ENCODE measurements at places on chromosomes 2 and 18.

DNA sequence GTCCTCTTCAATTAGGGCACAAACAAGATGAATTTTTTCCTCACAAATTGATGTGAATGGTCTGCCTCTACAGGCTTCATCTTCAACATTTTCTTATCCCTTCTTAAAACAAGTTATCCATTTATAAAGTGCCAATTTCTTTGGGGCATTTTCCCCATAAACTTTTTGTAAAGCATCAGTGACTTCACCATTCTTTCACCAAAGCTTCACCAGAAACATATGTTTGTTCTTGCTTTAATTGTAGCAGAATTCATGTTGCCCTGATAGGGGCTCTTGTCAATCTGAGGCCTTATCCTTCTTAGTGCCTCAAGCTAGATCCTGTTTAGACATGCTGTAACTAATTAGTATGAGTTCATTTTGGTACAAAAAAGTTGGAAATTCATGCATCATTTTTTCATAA lies 226.2 kb downstream of the TNS1 start:
- no peak for DNase-seq

DNA sequence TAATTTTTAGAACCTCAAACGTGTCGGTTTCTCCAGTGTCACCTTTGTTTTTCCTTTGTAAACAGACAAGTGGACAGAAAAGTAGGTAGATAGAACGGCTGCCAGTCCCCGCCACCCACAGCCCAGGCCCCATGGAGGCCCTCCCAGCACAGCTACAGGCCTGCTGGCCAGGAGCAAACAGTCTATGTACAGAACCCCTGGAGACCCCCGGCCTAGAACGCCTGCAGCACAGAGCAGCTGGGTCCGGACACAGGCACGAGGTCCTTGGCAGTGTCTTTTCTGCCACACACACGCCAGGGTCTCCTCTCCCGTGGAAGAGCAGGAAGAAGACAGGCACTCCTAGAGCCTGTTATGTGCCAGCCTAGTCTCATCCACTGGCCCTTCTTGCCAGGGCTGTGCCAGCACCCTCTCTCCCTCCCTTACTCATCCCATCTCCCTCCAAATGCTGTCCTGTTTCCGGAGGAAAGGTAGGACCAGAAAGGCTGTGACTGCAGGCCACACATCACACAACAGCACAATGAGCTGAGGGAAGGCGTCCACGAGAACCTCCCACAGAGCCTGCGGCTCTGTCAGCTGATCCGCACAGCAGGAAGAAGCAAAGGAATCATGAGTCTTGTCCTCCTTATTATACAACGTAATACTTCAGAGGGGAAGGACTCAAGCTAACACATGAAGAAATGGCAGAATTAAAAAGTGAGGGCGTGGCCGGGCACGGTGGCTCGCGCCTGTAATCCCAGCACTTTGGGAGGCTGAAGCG lies 7.7 kb downstream of the DTYMK start:
- no peak for DNase-seq

- no peak for DNase-seq
These were observed 58.0 kb upstream of the BOD1L2 start for GRCh38 chr18:57088883-57089282.

DNA sequence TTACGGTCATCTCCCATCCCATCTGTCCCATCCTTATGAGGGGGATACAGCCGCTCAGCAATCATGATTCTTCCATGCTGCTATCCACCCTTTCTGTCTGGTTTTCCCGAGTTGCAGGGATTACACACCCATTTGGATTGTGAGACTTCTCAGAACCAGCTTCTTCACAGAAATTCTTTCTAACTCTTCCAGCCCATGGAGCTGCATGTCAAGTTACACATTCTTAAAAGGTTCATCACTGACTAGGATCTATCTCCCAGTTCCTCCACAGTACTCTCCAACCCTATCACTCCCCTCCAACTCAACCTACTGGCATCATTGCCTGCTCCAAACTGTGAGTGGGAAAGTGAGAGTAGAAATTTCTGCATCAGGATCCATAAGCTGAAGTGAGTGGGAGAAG lies 558.2 kb upstream of the TNP1 start:
- DNase-seq = no peak

DNA sequence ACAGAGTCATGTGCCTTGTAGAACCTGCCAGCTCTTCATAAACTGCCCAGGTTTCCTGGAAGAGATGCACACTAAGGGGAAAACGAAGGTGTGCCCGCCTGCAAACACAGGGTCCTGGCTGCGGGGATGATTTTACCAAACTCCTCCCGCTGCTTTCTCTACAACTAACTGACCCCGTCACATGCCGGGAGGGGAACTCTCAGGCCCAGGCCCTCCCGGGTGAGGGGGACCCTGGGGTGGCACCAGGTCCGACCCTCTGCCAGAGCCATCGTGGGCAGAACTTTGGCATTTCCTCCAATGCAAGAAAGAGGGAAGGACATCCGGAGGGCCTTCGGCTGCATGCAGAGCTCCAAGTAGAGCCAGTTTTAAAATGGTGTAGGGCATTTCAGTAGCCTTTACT lies 28.6 kb downstream of the CAPN13 start:
- DNase-seq = no peak

- DNase-seq = no peak
These were observed 135.8 kb downstream of the COPS8 start for GRCh38 chr2:237221443-237221842.

DNA sequence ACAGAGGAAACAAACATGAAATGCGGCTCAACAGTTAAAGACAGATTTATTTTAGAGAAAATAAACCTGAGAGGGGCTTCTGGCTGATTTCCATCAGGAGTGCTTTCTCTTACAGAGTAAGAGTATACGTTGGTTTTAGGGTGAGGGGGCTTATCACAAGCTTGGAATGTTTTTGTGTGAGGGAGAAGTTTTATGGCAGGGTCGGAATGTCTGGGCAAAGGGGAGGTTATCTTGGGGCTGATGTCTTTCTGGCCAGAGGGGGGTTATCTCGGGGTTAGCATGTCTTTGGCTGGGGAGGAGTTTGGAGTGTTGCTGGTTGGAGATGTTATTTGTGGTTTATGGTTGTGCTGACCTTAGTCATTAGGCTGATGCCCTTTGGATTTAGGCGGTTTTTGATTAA lies 22.1 kb downstream of the PTRHD1 start:
- no peak for DNase-seq

DNA sequence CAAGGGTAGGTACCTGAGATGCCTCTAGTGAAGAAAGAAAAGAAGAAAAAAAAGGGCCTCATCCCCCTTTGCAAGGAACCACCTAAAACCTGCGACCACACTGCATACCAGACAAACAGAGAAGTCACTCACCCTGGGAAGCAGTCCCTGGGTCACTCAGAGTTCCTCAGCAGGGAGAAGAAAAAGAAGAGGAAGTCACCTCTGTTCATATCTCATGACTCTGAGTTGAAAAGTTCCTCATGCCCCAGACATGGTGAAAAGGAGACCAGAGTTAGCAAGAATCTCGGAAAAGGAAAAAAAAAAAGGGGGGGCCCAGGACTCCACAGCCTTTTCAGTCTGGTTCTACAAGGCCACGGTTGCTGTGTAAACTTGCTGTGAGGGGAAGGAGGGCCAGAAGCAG lies 478.4 kb upstream of the NRXN1 start:
- no peak for DNase-seq

GRCh38 chr2:10792660-10793400 lies 19.8 kb downstream of the PDIA6 start:
- DNase-seq = no peak

- no peak for DNase-seq
These were observed 96.7 kb downstream of the ZNF385B start for GRCh38 chr2:179764710-179765109.

- DNase-seq = no peak
These were observed 239.8 kb upstream of the HS6ST1 start for GRCh38 chr2:128558441-128558840.

- no peak for DNase-seq
These were observed 6.5 kb downstream of the SCN3A start for GRCh38 chr2:165197346-165197745.

- no peak for DNase-seq
These were observed 44.3 kb upstream of the CAB39 start for GRCh38 chr2:230668184-230668938.

- DNase-seq = no peak
These were observed 4.2 kb upstream of the METAP1D start for GRCh38 chr2:171995586-171995985.

- DNase-seq = no peak
These were observed 58.6 kb downstream of the KLF7 start for GRCh38 chr2:207107131-207107530.

DNA sequence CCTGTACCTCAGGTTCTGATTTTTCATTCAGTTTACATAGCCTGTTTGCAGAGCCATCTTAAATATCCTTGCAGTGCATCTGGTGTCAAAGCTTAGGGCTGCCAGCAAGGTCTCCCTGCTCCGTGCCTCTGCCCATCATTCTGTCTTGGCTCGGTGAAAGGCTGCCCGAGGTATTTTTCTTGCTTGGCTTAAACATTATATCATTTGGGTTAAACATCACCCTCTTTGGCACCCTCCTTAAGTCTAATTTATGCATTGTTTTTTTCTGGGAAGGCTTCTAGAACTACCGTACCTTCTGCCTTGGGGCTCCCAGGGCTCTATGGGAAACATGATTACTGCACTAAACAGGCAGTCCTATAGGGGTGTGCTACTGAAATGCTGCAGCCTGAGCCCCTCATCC lies 158.6 kb upstream of the CELF4 start:
- DNase-seq = no peak

GRCh38 chr2:96816836-96817702 lies 1.0 kb downstream of the CNNM3 start:
- peak; percentile 25 for DNase-seq

- no peak for DNase-seq
These were observed 70.9 kb upstream of the GPC1 start for GRCh38 chr2:240364582-240364960.

DNA sequence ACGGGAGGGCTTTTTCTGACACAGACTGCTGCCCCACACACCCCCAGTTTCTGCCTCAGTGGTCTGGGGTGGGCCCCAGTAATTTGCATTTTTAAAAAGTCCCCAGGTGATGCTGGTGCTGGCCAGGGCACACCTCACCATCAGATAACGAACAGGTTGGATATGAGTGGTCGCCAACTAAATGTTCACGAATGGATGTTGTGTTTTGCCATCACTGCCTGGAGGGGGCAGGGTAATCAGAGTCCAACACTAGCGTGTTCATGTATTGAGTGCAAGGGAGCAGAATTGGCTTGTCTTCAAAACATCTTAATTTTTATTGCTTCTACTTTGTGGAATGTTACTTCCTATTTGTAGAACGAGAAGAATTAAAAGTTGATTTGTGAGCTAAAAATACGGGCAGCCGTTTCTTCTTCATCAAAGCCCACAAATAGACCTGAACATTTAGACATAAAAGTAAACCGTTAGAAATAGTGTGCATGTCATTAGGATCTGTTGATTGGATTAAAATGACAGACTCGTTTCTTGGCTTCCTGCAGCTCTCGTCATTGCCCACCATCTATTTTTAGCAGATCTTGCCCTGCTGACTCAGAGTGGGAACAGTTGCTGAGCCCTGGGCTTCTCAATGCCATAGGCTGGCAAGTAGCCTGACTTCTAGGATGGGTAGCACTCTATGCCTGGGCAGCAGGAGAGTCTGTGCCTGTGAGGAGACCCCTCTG lies 45.2 kb downstream of the NCK2 start:
- DNase-seq = peak; percentile 61

DNA sequence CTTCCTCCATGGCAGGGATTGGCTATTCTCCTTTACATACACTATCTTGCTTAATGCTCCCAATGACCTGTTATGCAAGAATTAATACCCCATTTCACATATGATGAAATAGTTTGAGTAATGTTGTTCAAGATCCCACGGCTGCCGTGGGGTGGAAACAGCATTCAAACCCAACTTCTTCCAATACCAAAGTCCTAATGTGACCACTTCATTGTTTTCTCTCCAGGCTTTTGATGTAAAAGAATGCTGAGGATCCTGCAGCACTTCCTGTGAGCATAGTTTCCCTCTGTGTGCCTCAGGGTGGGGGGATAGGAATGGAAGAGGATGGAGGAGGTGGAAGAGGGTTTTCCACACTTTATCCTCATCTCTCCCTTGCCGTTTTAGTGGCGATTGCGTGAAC lies 199.4 kb downstream of the IRS1 start:
- DNase-seq = no peak

GRCh38 chr2:217739741-217740140 lies 263.1 kb downstream of the TNS1 start:
- no peak for DNase-seq

DNA sequence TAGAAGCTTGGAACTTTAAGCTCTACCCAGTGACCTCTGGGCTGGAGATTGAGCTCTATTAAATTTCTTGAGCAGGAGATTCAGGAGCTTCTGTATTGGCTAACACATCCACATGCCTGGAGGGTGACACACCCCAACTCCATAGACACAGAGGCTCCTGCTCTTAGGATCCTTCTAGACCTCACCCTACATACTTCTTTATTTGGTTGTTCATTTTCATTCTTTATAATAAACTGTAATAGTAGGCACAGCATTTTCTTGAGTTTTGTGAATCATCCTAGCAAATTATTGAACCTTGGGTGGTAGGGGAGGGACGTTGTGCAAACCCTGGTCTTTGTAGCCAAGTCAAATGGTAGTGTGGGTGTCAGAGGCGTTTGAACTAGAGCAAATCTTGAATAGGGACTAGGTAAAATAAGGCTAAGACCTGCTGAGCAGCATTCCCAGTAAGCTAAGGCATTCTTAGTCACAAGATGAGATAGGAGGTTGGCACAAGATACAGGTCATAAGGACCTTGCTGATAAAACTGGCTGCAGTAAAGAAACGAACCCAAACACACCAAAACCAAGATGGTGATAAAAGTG lies 323.8 kb upstream of the GALNT5 start:
- DNase-seq = no peak

DNA sequence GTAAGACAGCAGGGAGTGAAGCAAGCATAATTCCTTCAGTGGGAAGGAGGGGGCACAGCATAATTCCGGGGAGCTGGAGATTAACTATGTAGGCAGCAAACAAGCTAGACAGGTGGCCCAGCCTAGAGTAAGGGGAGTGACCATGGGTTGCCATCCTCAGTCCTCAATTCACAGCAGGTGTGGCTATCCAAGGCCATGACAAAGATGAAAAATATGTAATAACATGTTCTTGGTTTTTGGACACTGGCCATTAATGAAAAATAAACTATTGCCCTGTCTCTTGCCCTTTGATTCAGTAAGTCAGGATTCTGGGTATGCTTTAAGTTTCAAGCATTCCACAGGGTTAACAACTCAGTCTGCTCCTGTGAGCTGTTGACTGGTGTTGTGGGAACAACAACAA lies 65.0 kb downstream of the CYP1B1 start:
- DNase-seq = no peak

DNA sequence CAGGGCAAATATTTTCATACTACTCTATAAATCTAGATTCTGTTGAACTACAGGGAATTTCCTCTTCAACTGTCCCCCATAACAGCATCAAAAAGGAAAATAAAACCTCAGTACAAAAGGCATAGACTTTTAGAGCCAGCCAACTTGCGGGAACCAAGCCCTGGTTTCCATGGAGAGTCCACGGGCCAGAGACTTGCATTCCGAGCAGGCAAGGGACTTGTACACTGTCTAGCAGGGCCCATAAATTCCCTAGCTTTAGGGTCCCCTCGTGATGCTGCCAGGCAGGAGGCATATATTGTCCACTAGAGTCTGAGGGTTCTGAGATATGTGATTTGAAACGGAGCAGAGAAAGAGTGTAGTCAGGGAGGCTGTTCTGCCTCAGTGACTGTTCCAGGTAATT lies 153.1 kb upstream of the SLC14A2 start:
- no peak for DNase-seq

- DNase-seq = no peak
These were observed 241.4 kb upstream of the KLHL14 start for GRCh38 chr18:33014060-33014796.

- DNase-seq = no peak
These were observed 157.6 kb downstream of the HAUS1 start for GRCh38 chr18:46261799-46262198.
